ENCODE measurements at places on chromosomes 2 and 18. TPM values are rescaled to one million over a fixed set of nuclear protein-coding genes. Genes with fewer than 3 reads are reported as not detected.
A peak's percentile ranks its signal among the peaks of the same experiment; 100 is the strongest.

Gene GRP
- total RNA-seq = not detected

Gene CRYGD
- total RNA-seq = not detected

Gene MATN3
- not detected for total RNA-seq

Gene VWA3B
- total RNA-seq = not detected

DNA sequence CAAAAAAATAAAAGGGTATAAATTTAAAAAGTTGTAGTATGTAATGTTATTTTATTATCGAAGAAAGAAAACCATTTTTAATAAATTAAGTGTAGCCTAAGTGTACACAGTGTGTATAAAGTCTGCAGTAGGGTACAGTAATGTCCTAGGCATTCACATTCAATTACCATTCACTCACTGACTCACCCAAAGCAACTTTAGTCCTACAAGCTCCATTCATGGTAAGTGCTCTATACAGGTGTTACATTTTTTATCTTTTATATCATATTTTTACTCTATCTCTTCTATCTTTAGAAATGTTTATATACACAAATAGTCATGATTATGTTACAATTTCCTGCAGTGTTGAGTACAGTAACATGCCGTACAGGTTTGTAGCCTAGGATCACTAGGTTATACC is 59.5 kb downstream of the RABL2A start:
- peaks cover 5% of the 10 kb centered on the region for H3K27me3 ChIP-seq
- peaks cover 6% of the 10 kb centered on the region for H3K4me1 ChIP-seq
- no peak overlapping the region for H3K27ac ChIP-seq

DNA sequence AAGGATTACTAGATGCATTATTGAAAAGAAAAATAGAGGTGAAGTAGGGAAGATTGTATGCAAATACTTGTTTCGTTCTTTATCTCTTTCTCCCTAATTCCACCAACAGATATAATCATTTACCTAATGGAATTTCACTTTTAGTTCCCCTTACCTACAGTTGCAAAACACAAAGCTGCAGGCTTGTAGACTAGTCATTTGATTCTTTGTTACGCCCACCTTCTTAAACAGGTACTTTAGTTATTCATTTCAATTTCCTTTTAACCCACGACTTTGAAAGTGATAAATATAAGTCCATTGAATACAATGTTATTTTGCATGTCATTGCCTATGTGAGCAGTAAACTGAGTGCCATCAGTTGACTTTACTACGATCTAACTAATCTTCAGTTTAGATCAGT is 3.9 kb upstream of the HRH4 start:
- no peaks in the 10 kb centered on the region for H3K27me3 ChIP-seq
- no peak overlapping the region for H3K4me3 ChIP-seq
- no peak for DNase-seq
- H3K27ac ChIP-seq = peak overlapping the region; percentile 70

DNA sequence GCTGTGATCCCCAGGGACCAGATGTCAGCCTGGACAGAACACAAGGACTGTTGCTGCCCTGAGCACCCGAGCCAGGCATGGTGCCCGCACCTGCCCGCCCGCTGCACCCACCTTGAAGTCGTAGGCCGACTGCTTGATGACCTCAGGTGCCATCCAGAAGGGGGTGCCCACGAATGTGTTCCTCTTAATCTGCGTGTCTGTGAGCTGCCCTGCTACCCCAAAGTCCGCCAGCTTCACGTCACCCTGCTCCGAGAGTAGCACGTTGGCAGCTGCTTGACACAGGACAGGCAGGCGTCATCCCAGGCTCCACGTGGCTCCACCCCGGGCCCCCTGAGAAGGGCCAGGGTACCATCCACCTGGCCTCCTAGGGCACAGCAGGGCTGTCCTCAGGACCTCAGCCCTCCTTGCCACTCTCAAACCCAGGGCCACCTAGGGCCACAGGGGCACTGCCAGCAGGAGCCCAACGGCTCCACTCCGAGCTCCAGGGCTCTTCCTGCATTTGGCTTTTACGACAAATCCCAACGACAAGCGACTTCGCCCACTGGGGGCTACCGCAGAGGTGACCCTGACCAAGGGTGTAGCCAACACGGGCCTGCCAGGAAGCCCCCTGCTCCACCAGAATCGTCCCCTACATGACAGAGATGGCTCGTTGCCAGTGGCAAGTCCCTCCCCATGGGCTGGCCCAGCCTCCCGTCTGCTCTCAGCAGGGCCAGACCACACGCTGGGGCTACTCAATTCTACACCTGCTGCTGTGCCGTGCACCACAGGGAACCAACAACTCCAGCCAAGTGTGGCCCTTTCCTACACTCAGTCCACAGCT is 9.0 kb downstream of the STK25 start:
- no peak for DNase-seq
- H3K27ac ChIP-seq = no peak overlapping the region
- H3K36me3 ChIP-seq = peaks cover 10% of the 10 kb centered on the region
- H3K4me1 ChIP-seq = no peaks in the 10 kb centered on the region
- no peaks in the 10 kb centered on the region for H3K27me3 ChIP-seq

DNA sequence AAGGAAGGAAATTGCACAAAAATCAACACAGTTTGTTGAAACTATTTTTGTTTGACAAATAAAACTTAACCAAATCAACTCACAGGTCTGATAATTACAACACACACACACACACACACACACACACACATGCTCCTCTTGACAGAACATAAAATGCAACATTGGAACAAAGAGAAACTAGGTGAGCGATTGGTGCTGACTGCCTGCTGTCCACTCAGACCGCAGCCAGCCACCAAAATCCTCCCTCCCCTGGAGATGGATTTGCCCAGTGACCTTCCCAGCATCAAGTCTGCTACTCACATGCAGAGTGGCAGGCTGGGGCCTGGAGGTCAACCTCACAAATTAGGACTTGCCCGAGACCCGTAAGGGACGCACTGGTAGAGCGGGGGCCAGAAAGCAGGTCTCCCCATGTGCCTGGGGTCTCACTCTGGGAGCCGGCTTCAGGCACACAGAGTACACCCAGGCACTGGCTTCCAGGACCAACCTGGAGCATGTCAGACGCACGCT is 61.4 kb downstream of the DIPK1C start:
- H3K4me1 ChIP-seq = peaks cover 10% of the 10 kb centered on the region
- H3K36me3 ChIP-seq = no peaks in the 10 kb centered on the region
- H3K27me3 ChIP-seq = peaks cover 33% of the 10 kb centered on the region
- DNase-seq = no peak
- H3K4me3 ChIP-seq = no peak overlapping the region

- H3K4me1 ChIP-seq = no peaks in the 10 kb centered on the region
- H3K4me3 ChIP-seq = no peak overlapping the region
- no peak overlapping the region for H3K27ac ChIP-seq
- DNase-seq = no peak
- no peaks in the 10 kb centered on the region for H3K36me3 ChIP-seq
These were observed 341.2 kb downstream of the ALK start for GRCh38 chr2:29580223-29580622.
